ENCODE measurements at places on chromosomes 16 and 17. TPM values are rescaled to one million over a fixed set of nuclear protein-coding genes. Genes with fewer than 3 reads are reported as not detected.

The MYL11 gene
- total RNA-seq, result not detected

The PAQR4 gene
- 6.5 TPM for total RNA-seq

The SIRT7 gene
- 18.5 TPM for total RNA-seq

The SERPINF2 gene
- 48.9 TPM for total RNA-seq

The MPHOSPH6 gene
- total RNA-seq, result 4.2 TPM

The TBC1D28 gene
- total RNA-seq, result not detected

The PYY gene
- 0.38 TPM for total RNA-seq

The BCL7C gene
- 60.0 TPM for total RNA-seq
